ENCODE measurements at places on chromosomes 12 and 14.

DNA sequence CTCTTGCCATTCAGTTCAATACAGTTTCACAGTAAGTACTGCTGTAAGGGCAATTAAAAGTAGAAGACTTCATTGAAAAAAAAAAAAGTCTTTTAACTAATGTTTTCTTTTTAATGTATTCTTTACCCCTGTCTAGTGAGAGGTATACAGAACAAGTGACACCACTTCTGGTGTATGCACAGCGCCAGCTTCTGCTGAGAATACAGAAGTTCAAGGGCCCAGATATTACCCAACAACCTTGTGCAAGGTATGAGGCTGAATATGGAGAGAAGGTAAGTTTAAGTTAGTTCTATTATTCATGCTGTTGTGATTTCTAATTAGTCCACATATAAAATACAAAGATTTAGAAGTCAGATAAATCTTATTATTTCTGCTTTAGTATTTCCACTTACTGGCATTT, 168.7 kb downstream of the CFAP54 start:
- DNase-seq = no peak

DNA sequence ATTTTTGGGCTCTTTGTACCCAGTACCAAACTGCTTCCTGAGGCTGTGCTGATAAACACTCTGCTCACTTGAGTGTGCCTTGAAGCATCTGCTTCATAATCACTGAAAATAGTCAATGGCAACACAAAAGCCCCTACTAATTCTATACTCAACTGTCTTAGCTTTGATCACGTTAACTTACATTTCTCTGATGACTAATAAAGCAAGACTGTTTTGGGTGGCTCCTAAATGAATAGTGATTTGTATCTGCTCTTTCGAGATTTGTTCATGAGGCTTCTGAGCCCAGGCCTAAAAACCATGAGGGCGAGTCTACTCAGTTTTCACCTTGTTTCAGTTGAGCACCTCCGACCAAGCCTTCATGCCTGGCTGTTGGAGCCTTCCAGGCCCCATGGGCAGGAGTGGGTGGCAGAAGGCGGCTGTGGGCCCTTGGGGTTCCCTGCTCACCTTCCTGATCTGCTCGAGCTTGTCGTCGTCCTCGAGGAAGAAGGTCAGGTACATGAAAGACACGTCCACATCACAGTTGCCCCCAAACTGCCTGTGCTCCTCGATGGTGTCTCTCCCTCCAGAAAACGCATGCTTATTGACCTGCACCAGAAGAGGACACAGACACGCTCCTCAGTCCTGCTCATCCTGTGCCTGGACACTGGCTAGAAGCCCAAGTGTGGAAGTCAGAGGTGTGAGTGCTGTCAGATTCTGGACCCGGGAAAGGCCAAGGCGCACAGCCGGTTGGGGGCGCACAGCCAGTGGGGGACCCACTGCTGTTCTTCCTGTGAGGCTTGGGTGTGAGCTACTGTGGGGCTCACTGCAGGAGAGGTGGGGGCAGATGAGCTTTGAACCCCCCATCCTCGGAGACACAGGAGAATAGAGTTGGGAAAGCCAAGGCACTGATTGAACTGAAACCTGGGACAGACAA, 13.7 kb downstream of the SLC25A47 start:
- DNase-seq = no peak

GRCh38 chr12:127943481-127944210, 323.3 kb upstream of the TMEM132C start:
- DNase-seq = no peak

DNA sequence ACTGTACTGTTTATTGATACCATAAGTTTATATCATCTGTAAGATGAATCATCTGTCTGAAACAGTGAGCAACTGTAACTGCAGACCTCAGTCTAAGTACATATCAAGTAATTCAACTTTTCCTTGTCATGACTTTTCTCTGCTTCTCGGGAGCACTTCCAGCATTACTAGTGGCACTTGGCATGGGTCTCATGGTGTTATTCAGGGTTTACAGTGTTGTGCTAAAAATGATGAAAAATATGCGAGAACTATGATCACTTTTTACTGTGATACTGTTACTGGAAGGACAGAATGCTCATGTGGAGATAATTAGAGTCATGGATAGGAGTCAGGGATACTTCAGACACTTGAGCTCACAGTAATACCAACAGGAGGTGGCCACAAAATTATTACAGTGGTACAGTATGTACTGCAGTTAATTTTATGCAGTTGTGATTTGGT, 8.3 kb downstream of the KTN1 start:
- no peak for DNase-seq

GRCh38 chr12:107736914-107737313, 24.0 kb downstream of the PRDM4 start:
- no peak for DNase-seq

- DNase-seq = no peak
Observed at GRCh38 chr14:49189375-49189774, 396.8 kb downstream of the RPS29 start.

- DNase-seq = no peak
Observed at GRCh38 chr12:98513379-98514322, 1.7 kb upstream of the TMPO start.

DNA sequence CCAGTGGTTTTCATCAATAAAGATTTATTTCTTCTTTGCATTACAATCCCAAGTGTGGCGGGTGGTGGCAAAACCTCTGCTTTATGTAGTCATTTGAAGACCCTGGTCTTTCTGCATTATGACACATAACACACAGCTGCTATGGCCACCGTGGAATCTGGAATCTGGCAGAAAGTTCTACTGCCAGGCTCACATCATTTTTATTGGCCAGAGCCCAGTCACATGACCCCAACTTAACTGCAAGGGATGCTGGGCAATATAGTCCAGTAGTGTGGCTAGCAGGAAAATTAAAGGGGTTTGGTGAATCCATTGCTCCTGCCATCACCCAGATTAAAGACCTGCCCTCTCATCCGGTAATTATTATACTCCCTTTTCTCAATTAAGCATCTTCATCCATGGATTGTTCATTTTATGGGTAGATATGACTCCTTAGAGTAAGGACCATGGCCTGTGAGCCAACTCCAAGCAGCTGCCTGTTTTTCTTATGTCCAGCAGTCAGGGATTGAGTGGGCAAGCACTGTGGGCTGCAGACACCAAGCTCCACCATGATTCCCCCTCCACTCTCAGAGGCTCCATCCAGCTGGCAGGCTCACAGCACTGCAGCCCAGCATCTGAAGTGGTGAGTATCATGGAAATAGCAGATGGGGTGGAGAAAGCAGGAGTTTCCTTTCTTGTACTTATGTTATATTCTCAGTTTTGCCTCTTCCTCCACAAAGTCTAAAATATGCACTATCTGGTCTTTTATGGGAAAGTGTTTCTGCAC, 1030.7 kb downstream of the AACS start:
- DNase-seq = no peak

DNA sequence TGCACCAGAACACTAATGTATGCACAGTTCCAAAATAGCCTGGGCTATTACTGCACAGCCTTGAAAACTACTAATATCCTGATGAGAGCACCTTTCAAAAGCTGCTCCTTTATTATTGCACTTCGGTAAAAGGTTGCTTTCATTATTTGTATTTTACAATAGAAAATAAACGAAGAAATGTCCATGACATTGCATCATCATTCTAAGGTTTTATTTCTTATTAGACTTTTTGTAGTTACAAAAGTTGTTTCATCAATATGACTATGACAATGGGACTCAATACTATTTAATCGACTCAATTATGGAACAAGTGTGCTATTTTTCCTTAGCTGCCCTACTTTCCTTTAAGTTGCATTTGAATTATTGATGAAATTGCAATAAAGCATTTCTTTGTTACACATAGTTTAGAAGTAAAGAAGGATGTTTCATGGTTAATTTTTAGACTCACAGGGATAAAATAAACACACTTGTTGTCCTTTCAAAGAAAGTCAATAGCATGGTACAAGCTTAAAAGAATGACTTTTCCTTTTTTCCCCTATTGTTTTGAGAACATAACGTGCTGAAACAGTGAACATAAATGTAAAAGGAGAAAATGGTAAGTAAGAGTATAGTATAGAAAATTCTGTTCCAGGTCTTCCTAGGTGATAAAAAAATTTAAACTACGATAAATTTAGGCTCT, 407.6 kb downstream of the BCAT1 start:
- no peak for DNase-seq

GRCh38 chr14:89697281-89698060, 257.1 kb downstream of the EFCAB11 start:
- no peak for DNase-seq

DNA sequence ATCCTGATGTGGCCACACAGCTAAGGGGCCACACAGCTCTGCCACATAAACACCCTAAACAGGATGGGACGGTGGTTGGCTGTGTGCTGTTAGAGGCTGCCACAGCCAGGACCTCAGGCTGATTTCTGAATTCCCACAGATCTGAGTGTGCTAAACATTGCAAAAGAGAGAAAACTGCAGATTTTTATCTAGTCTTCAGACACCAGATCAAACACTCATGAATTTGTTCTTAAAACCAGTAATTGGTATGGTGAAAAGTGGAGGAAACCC, 190.7 kb downstream of the MON2 start:
- no peak for DNase-seq

DNA sequence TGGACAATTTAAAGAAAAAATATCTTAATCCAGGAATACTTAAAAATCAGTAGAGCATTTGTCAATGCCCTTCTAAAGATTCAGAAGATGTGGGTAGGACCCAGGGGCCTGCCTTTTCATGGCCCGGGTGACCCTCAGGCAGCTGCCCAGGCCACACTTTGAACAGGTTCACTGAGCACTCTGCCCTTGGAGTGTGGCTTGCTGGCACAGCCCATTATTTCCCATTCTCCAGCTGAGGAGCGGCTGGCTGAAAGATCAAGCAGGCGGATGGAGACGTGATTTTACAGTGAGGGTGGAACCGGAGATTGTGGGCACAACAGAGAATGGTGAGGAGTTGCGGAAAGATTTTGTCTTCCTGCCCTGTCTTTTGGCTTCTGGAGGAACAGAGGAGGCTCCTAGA, 7.1 kb upstream of the PRPH start:
- no peak for DNase-seq

DNA sequence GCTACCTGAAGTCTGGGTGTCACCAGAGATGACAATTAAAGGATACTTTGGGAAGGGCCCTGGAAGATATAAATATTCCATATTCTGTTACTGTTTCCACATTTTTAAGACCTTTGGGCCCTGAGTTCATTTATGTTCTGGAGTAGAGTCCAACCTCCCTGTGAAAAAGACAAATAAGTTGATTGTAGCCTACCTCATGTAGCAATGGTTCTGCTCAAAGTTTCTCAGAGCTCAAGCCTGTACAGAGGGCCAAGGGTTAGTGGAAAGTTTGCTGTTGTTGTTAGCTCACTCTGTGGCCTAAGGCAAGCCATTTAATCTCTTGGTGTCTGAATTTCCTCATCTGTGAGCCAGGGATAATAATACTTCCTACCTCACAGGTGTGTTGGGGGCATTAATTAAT, 284.7 kb upstream of the DDHD1 start:
- DNase-seq = no peak
